Endodermal cell (in vitro differentiated cells): ENCODE measurements at places on chromosomes 3 and 15. TPM values are rescaled to one million over a fixed set of nuclear protein-coding genes. Genes with fewer than 3 reads are reported as not detected.

GRCh38 chr15:56371495-56372147, 6.4 kb downstream of the TEX9 start:
- H3K27ac ChIP-seq, result no peak overlapping the region
- DNase-seq, result no peak
- H3K36me3 ChIP-seq, result no peaks in the 10 kb centered on the region
- no peaks in the 10 kb centered on the region for H3K27me3 ChIP-seq
- no peaks in the 10 kb centered on the region for H3K4me1 ChIP-seq
- H3K4me3 ChIP-seq, result no peak overlapping the region

- H3K27ac ChIP-seq, result no peak overlapping the region
- DNase-seq, result no peak
- H3K36me3 ChIP-seq, result peaks cover 14% of the 10 kb centered on the region
Observed at GRCh38 chr3:184954251-184954650, 142.3 kb downstream of the VPS8 start.

DNA sequence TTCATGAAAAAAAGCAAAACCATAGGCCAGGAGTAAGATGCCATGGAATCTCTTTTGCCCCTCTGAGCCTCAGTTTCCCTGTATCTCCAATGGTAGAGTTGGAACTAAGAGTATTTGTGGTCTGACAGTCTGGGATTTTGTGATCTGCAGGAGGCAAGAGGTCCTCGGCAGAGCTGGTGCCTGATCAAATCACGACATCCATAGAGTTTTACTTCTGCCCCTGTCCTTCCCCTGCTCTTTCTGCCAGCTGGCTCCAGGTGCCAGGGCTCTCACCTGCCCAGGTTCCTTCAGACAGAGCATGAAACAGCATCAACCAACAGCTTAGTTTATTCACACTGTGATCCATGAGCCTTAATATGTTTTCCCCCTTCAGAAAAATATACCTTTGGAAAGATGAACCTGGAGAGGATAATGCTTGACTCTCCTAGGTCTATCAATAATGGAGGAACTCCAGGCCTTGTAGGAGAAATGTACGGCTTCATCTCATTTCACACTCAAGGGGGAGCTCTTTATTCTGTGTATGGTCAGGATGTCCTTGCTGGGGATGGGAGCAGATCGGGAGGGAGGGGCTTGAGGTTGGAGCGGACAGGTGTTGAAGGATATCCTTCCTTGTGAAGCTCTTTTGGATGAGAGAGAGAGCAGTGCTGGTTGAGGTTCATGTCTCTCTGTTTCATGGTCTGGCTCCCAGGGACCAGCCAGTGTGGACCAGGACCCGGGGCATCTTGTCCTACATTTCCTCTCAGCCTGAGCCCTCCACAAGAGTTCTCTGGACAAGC, 309.9 kb downstream of the RPLP1 start:
- peak; percentile 79 for DNase-seq
- no peak overlapping the region for H3K4me3 ChIP-seq
- no peaks in the 10 kb centered on the region for H3K36me3 ChIP-seq
- no peak overlapping the region for H3K27ac ChIP-seq

DNA sequence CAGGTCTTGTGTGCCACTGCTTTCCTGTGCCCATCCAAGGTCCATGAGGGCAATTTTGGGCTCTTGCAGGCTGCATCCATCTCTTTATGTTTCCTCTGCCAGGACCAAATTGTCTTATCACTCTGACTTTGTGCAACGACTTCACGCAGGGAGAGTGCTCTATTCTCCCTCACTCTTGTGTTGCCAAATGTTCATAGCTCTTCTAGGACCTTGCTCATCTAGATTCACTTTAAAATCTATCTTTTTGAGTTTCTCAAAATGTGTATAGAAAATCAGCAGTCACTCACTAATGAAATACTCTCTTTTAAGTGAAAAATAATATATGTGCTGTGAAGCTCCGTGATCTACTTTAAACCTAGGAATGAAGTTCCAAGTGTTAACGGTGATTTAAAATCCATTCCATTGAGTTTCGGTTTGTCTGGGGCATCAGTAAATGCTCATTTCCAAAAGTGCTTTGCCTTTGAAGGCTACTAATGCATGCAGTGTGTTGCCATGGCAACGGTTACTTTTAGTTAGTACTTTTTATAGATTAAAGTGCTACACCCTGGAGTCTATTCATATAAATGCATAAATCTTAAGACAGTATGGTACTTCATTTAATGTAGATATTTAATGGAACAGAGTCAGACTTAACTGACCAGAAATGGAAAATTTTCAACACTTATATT, 46.6 kb upstream of the GOLGA8J start:
- no peaks in the 10 kb centered on the region for H3K36me3 ChIP-seq
- no peak overlapping the region for H3K4me3 ChIP-seq
- H3K4me1 ChIP-seq, result no peaks in the 10 kb centered on the region
- no peak overlapping the region for H3K27ac ChIP-seq
- no peaks in the 10 kb centered on the region for H3K27me3 ChIP-seq

- no peak for DNase-seq
- H3K4me3 ChIP-seq, result no peak overlapping the region
- H3K27me3 ChIP-seq, result no peaks in the 10 kb centered on the region
- H3K4me1 ChIP-seq, result peaks cover 3% of the 10 kb centered on the region
Observed at GRCh38 chr3:193897288-193897687, 238.7 kb upstream of the HES1 start.

GRCh38 chr3:99839613-99840012, 22.0 kb downstream of the CMSS1 start:
- no peaks in the 10 kb centered on the region for H3K36me3 ChIP-seq
- H3K4me3 ChIP-seq, result no peak overlapping the region
- H3K27me3 ChIP-seq, result no peaks in the 10 kb centered on the region
- DNase-seq, result no peak

GRCh38 chr15:90664650-90665287, 52.4 kb upstream of the BLM start:
- H3K4me1 ChIP-seq, result peaks cover 8% of the 10 kb centered on the region
- no peaks in the 10 kb centered on the region for H3K27me3 ChIP-seq
- DNase-seq, result no peak
- no peak overlapping the region for H3K4me3 ChIP-seq

DNA sequence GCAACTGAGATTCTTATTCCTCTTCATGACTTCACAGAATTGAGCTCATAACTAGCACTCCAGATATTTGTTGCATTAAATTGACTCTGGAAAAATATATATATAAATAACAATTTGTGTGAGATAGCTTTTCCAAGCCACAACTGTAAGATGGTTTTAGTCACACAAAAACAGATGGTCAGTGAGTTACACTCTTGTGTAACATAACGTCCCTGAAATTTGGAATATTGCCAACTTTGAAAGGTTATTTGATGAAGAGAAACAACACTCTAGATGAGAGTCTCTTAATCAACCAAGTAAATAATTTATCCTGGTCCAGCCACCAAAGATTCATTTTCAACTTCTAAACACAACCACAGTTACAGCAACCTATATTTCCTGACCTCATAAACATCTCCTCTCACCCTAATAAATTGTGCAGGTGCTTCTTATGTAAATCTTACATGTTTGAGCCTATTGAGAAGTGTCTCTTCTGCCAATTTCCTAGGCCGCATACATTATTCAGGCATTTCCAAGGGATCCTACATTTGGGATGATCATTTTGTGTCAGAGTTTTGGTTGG, 84.9 kb upstream of the ACP3 start:
- no peak overlapping the region for H3K4me3 ChIP-seq
- no peaks in the 10 kb centered on the region for H3K27me3 ChIP-seq
- no peaks in the 10 kb centered on the region for H3K4me1 ChIP-seq
- H3K36me3 ChIP-seq, result no peaks in the 10 kb centered on the region
- H3K27ac ChIP-seq, result no peak overlapping the region
- DNase-seq, result no peak

DNA sequence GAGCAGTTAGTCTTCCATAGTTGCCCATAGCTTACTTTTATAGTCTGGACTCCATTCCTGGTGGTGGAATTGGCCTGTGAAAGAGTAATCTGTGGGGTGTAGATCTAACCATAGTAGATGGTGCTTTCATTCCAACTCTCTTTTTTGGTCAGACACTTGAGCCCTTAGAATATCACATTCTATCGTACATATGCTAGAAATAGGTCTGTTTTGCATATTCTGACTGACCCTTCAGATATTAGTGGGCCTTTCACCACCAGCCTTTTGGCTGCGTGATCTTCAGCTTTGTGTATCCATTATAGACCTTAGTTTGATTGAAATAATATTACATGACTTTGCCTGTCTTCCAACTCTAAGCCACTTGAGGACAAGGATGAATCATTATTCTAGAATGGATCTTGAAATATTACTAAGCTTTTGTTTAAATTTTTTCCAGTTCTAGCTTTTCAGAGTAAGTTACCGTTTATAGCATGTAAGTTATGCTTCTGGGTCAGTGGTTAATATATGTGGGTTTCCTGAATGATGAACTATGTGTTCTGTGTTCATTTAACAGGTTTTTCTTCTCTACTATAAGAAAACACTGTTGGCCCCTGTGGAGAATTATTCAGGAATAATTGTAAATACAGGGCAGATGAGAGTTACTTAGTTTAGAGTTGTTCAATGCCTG, 8.7 kb downstream of the RAB7A start:
- H3K36me3 ChIP-seq, result peaks cover 41% of the 10 kb centered on the region
- DNase-seq, result no peak
- H3K27ac ChIP-seq, result no peak overlapping the region
- H3K4me1 ChIP-seq, result no peaks in the 10 kb centered on the region
- no peaks in the 10 kb centered on the region for H3K27me3 ChIP-seq

ANKRD34C gene
- total RNA-seq, result not detected in 2 replicates

GOLGA8M gene
- total RNA-seq, result 0.70 to 0.86 TPM in 2 of 3 replicates, not detected in the other

MYH15 gene
- 0.07 and 0.15 TPM in 2 replicates for total RNA-seq
